ENCODE measurements at places on chromosomes 6 and 20.
A peak's percentile ranks its signal among the peaks of the same experiment; 100 is the strongest.

- no peak for DNase-seq
Observed at GRCh38 chr20:64042054-64042781, 6.2 kb downstream of the C20orf204 start.

- DNase-seq, result no peak
Observed at GRCh38 chr6:6709106-6709505, 120.6 kb downstream of the LY86 start.

DNA sequence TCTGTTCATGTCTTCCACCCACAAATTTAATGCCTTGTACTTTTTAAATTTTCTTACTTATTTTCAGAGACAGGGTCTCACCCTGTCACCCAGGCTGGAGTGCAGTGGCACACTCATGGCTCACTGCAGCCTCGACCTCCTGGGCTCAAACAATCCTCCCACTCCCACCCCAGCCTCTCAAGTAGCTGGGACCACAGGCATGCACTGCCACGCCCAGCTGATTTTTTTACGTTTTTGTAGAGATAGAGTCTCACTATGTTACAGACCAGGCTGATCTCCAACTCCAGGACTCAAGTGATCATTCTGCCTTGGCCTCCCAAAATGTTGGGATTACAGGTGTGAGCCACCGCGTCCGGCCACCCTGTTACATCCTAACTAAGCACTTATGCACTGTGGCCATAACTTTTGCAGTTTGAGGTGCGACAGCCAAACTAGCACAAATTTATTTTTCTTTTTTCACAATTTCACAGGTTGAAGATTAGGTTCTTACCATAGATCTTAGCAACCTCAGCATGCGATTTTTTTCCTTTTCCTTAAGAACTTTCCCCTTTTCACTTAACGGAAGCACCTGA lies 92.1 kb downstream of the EPB41L2 start:
- DNase-seq, result no peak

- DNase-seq, result no peak
Observed at GRCh38 chr6:96450770-96451130, 70.9 kb upstream of the UFL1 start.

- peak; percentile 44 for DNase-seq
Observed at GRCh38 chr6:140537834-140538705, 1163.6 kb upstream of the CITED2 start.

DNA sequence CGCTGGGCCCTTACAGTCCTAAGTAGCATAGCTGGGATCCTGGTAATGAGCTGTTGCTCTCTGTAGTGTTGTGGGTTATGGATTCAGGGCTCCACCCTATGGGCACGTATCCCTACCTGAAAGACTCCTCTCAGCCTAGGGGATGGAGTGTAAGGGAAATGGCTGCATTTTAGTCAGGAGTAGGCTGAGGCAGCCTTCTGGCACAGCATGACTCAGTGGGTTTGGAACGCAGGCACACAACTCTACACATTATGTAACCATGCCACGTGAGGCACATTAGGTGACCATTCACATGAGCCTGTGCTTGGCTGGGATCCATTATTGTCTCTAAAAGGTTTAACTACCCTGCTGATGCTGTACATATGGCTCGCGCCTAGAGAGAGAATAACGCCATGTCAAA lies 27.8 kb downstream of the HDDC2 start:
- DNase-seq, result peak; percentile 81

- DNase-seq, result no peak
Observed at GRCh38 chr6:159572439-159573110, 120.5 kb downstream of the SOD2 start.

DNA sequence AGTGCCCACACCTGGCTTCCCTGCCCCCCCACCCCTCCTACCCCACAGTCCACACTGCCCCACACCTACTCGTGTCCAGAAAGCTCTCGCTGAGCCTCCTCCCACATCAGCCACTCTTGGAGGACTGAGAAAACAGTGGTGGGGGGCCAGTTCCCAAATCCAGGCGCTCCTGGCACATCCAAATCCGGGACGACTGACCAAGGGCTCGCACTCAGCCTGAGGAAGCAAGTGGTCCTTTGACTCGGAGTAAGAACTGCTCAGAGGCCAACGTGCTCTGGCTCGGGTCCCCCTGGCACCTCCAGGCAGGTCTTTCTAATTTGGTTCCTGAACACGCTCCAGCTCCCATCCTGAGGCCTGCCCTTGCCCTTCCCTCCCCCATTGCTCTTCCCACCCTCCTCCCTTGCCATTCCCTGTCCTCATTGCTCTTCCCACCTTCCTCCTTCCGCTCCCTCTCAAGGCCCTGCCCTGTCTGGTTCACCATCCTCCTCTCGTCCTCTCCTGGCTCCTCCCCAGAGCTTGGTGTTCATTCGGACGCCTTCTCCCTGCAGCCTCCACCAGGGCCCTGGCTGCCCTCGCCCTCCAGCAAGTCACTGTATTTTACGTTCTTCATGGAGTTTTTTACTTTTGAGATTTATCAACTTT lies 83.6 kb downstream of the THBS2 start:
- no peak for DNase-seq

GRCh38 chr6:105259913-105260889 lies 80.4 kb upstream of the POPDC3 start:
- no peak for DNase-seq

DNA sequence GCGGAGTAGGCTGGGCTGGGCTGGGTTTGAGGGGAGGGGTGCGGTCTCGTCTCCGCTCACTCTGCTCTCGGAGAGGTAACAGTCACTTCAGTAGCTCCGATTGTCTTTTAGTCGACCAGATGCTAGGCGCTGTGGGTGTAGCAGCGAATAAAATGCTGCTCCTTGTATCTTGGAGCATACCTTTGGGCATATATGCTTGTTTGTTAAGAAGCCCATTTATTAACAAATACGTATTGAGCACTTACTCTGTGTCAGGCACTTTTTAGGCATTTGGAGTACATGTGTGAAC lies 545 bp downstream of the ACTR5 start:
- peak; percentile 70 for DNase-seq

DNA sequence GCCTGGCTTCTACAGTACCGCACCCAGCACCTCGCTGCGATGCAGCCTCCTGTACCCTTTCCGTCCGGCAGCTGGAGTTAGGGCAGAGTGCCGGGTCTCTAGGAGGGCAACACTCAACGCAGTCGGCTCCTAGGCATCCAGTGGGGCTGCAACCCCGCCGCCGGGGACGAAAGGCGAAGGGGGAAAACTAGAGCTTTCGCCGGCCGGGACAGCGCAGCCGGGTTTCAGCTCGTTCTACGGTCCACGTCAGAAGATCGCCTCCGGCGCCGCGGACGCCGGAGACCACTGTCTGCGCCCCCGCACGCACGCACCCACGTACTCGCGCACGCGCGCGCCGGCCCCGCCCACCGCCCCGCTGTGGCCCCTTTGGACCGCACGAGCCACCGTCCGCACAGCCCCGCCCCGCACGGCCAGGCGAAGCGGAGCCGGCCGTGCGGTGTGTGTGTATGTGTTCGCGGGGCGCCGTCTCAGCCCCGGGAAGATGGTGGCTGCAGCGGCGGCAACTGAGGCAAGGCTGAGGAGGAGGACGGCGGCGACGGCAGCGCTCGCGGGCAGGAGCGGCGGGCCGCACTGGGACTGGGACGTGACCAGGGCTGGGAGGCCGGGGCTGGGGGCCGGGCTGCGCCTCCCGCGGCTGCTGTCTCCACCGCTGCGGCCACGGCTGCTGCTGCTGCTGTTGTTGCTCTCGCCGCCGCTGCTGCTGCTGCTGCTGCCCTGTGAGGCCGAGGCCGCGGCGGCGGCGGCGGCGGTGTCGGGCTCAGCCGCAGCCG lies at the start of gene ATRN:
TSS of gene ATRN (plus strand) at position 392 of the 770 bp plus-strand sequence. CDS start at position 482, 90 bp downstream.
- DNase-seq, result peak; percentile 90

GRCh38 chr6:140134224-140134623 lies 759.8 kb upstream of the CITED2 start:
- no peak for DNase-seq

GRCh38 chr6:5333658-5334057 lies 72.3 kb downstream of the FARS2 start:
- no peak for DNase-seq

DNA sequence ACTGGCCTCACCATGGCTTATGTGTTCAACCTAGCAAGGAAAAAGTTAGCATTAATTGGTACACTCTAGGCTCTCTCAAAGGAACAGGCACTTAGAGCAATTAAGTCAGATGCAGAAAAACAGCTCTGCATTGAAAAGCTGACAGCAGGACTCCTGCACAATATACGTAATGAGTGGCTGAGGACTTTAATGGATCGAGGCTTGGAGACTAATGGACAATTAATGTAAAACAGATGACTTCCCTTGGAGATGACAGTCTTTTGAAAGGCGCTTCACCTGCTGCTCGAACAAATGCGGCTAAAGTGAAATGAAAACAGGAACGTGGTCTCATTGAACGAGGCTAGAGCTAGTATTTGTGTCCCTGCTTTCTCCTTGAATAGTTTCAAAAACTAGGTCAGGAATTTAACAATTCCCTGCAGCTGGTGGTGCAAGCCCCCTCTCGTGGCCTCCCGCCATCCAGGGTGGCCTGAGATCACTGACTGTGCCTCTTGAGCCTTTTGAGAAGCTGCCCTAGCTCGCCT lies 137.1 kb downstream of the ELOVL4 start:
- DNase-seq, result no peak

DNA sequence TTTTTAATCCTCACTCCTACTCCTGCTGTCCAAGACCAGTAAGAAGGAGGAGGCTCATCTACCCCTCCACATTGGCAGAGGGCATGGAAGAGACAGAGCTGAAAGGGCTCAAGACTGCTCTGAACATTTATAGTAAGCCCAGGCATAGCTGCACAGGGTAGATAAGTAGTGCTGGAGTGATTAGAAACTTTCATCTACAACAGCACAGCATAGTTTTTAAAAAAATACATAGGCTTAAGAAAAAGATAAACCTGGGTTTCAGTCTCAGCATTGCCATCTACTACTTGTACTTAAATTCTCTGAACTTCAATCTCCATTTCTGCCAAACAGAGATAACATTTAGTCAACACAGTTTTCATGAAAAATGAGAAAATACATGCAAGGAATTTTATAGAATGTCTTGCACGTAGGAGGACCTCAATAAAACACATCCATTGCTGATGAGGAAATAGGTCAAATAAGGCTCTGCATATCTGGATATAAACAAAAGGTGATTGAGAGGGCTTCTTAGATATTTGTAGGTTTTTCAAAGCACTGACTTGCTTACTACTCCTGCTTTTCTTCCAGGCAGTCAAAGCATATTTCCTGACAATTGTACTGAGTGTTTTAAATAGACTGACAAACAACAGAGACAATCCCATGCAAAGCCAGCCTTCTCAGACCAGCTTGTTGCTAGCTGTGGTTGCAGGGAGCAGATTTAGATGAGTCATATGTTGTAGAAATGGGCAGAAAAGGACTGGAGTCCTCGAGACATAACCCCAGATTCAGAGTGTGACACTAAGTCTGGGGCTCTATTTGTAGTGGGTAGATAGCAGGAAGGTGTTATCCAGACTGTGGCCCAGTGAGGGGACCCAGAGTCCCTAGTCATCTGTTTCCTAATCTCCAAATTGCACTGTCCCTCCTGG lies 107.4 kb upstream of the TAB2 start:
- no peak for DNase-seq

DNA sequence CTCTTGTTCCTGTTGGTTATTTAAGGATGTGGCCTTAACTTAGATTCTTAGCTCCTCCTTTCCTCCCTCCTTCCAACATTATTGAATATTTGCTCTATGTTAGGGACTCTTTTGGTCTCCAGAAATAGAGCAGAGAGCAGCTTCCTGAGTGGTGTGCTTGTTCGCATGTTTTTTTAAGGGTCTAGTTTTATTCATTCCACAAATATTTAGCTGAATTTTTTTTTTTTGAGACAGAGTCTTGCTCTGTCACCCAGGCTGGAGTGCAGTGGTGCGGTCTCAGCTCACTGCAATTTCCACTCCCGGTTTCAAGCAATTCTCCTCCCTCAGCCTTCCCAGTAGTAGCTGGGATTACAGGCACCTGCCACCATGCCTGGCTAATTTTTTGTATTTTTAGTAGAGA lies 169.2 kb downstream of the ZFAND3 start:
- DNase-seq, result no peak

DNA sequence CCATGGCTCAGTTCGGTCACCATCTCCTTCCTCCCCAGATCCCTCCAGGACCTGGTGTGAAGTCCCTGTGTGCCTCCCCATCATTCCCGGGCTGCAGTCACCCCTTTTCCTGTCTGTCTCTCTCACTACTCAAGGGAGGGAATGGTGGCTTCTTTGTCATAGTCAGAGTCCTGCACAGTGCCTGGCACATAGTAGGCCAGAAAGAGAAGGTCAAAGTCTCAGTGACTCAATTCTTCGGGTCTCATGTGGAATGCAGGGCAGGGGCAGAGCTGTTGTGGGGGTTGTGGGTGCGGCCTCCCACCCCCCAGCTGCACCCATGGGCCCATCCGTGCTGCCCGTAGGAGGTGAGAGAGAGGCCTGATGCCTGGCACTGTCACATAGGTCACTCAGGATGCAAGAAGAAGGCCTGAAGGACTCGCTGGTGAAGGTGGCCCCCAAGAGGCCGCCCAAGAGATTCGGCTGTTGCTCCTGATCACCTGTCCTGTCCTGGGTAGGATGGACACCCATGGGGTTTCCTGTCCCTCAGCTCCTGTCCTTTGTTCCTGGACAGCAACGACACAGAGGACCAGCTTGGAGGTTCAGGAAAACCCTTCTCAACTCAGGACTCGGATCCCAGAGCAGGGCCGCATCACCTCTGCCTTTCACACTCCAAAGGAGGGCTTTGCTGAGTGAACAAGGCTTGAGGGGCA lies 34.1 kb downstream of the RAB44 start:
- DNase-seq, result no peak

- no peak for DNase-seq
Observed at GRCh38 chr6:156881687-156882629, 104.8 kb downstream of the ARID1B start.

GRCh38 chr20:36544134-36545018 lies 3.1 kb downstream of the MYL9 start:
- DNase-seq, result no peak

GRCh38 chr6:134345789-134346188 lies 27.9 kb upstream of the SGK1 start:
- DNase-seq, result no peak

GRCh38 chr20:43689165-43689564 lies 22.3 kb downstream of the MYBL2 start:
- DNase-seq, result no peak

- no peak for DNase-seq
Observed at GRCh38 chr6:170277893-170278742, 12.8 kb downstream of the DLL1 start.

- no peak for DNase-seq
Observed at GRCh38 chr20:962223-962622, 39.9 kb downstream of the RSPO4 start.

DNA sequence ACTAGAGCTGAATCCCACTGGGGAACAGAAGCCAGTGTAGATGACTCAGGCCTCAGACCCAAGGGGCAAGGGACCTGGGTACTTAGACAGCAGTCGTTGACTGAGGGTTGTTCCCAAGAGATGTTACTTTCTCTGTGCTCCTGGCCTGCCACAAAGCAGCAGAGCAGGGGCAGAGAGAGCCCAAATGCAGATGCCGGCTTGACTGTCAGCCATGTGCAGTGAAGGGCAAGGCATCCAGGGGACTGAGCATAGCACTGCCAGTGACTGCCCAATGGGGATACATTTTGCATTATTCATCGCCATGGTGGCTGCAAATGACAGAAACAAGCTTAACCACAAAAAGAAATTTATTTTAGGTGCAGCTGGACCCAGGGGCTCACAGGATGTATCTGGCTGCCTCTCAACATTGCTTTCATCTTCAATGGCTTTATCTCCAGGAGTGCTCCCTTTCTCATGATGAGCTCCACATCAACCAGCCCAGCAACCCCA lies 7.6 kb upstream of the TP53RK start:
- DNase-seq, result no peak

All from Calu3 (cell line).